ENCODE measurements at places on chromosomes 1 and 21.
A peak's percentile ranks its signal among the peaks of the same experiment; 100 is the strongest.

GRCh38 chr1:41215623-41216022 lies 26.5 kb downstream of the SCMH1 start:
- no peak for DNase-seq

DNA sequence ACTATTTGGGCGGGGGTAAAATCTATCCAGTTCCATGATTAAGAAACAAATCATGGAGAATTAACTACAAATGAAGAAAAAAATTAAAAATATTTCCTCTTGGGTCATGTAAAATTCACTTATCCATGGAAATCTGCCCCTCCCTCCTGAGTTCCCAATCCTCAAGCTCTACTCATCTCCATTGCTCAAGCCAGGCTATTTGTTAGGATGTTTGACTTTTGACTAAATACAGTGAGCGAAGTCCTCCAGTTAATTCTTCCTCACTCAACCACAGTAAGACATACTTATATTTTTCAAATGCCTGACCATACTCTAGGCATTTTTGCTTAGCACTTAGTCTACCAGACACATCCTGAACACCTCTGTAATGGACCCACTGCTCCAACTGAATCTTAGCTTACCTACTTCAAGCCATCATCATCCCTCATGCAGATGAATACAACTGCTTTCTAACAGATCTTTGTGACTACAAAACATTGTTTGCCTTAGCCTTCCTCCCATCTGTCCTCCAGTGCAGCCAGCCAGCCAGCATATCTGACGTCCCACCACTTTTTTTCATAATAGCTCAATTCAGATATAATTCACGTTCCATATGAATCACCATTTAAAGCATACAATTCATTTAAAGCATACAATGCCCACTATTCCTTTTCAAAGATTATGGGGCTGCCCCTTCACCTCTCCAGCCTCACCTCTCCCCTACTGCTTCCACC lies 154.2 kb downstream of the RERE start:
- no peak for DNase-seq

DNA sequence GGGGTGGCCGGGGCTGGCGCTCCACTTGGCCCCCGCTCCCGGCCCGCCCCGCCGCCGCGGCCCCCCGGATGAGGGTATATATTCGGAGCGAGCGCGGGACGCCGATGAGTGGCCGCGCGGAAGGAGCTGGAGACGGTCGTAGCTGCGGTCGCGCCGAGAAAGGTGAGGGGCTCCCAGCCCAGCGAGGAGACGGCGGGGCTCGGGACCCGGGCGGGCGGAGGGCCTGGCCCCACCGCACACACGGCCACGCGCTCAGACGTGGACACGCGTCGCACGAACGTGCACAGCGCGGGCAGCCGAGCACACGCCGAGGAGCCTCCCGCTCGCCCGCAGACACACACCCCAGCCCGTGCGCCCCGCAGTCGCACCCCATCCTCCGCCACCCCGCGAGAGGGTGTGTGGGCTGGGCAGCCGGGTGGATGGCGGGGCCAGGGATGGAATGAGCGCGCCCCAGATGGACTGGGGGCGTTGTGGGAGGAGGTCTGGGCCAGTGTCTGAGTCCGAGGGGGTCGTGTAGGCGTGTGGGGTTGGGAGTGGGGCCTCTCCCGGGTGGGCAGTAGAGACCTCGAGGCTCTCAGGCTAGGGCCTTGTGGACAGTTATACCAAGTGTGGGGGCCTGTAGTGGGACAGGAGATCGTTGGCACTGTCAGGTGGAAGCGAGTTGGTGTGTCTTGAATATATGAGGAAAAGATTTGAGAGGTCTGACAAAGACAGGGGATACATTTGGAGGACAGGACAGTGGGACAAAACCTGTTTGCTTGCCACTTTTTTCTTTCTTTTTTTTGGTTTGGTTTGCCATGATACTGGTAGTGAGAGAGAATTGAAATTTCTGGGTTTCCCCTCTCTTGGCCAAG lies at the start of gene UAP1:
TSS of gene UAP1 (plus strand) at position 107 of the 854 bp plus-strand sequence. CDS start 4,347 bp downstream, outside the sequence.
- DNase-seq = no peak

- DNase-seq = no peak
Measured at GRCh38 chr1:22412932-22413727, 38.5 kb upstream of the ZBTB40 start.

DNA sequence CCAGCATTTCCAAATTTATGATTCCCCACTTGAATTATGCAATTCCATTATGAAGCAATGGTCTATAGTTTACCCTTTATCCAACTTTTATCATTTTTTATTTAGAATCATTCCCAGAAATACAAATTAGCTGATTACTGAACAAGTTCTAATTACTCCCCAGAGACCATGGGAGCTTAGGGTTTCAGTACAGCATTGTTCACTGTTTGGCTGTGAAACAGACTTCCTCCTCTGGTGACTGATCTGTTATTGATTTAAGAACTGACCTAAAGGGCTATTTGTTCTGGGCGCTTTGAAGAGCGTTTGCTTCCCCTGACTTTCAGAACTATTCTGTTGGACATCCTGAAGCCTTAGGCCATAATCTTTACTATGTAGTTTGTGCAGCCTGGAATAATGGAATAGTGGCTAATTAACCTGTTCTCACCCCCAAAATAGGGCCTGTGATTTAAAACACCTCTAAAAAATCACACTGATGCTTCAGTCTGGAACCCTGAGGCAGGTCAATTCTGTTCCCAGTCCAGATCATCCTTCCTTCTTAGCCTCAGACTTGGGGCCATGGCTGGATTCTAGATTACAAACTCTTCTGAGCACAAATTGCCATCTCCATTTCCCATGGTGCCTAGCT lies 58.7 kb downstream of the ALG14 start:
- DNase-seq = no peak

DNA sequence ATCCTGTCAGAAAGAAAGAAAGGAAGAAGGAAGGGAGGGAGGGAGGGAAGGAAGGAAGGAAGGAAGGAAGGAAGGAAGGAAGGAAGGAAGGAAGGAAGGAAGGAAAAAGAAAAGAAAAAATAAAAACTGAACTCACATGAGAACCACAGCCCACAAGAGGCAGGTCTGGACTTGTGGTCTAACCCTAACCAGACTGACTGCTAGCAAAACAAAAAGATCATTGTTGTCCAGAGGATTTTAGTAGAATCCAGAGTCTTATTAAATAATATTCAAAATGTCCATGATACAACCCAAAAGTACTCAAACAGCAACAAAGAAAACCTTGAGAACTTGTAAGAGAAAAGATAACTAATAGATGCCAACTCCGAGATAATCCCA lies 4.7 kb upstream of the ITGB2 start:
- no peak for DNase-seq

DNA sequence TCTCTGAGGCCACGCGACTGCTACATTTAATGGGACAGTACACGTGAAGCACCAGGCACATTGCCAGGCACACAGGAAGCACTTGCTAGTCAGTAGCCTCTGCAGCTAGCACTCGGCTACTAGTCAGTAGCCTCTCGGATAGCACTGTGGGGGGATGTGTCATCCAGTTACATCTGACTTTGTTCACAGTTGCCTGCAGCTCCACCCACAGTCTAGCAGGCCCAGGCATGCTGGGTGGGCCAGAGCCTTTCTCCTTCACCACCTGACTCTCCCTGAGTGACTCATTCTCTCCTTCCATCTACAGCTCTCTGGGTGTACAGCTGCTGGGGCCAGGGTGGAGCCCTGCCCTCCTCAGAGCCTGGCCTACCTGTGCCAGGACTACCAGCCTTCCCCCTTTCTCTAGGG lies 51.5 kb downstream of the PTPRF start:
- peak; percentile 95 for DNase-seq

GRCh38 chr1:91325456-91325855 lies 79.2 kb downstream of the HFM1 start:
- no peak for DNase-seq

GRCh38 chr1:21891081-21891480 lies 46.0 kb downstream of the HSPG2 start:
- no peak for DNase-seq

GRCh38 chr1:116388122-116388521 lies 15.1 kb downstream of the ATP1A1 start:
- no peak for DNase-seq

- DNase-seq = no peak
Measured at GRCh38 chr1:53084589-53084971, 22.6 kb downstream of the PODN start.

DNA sequence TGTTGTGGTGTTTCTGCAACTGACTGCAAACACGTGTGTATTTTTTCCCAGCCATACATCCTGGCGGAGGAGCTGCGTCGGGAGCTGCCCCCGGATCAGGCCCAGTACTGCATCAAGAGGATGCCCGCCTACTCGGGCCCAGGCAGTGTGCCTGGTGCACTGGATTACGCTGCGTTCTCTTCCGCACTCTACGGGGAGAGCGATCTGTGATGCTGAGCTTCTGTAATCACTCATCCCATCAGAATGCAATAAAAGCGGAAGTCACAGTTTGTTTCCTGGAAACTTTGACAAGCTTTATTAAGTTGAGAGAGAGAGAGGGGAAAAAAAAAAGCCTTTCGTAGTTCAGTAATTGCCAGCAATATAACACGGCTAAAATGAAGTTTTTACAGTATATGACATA lies 32.7 kb upstream of the MTR start:
- DNase-seq = no peak

DNA sequence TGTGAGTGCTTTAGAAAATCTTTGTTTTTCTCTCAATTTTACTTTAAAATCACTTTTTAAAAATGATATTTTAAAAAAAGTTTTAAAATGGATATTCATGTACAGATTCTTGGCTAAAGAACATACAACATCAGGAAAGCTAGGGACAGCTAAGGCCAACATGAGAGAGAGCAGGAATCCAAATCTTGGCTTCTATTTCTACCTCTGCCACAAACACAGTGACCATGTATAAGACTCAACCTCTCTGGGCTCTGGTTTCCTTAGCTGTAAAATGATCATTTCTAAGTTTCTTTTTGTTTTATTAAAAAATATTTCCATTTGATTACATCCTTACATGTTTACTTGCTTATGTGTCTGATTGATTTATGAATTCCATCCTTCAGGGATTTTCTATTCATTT lies 1.2 kb downstream of the VCAM1 start:
- DNase-seq = no peak

DNA sequence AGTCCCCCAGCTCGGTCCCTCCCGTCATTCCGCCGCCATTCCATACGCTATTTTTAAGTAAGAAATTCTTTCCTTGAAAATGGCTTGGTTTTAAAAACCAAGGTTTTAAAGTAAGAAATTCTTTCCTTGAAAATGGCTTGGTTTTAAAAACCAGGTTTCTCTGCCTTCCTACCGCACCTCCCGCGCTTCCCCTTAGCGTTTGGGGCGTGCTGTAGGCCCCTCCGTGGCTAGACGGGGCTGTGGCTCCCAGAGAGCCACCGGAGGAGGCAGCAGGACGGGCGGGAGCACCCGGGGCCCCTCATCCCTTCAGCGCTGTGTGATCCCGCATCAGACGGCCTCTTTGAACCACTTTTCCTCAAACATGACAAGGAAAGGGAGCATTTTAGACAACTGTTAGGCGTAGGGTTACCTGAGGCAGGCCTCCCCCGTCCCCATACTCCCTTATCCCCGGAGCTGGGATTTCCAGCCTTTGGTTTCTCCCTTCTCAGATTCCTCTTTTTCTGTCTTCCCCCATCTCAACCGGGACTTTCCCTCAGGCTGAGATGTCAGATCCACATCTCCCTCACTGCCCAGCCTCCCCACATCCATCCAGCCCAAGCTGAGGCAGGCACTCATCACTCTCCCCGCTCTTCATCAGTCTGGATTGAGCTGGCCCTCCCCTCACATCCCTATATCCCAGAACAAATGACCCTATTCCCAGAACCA lies 541 bp upstream of the CD58 start:
- DNase-seq = no peak

- no peak for DNase-seq
Measured at GRCh38 chr1:54301497-54301896, 101.5 kb downstream of the MRPL37 start.

DNA sequence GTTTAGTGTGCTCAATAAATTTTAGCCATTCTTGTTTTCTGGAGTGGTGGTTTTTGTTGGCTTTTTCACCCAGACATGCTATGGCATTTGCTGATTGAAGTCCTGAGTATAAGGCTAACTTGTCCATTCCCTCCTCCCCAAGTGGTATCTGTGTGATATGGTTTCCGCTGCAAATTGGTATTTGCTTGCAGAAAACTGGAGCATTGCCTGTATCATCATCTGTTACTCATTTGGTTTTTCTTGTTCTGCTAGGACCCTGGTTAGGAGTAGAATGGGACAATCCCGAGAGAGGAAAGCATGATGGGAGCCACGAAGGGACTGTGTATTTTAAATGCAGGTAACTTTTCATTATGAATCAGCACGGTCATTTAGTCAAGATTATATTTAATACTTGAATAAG lies 34.0 kb downstream of the TBCE start:
- peak; percentile 20 for DNase-seq

DNA sequence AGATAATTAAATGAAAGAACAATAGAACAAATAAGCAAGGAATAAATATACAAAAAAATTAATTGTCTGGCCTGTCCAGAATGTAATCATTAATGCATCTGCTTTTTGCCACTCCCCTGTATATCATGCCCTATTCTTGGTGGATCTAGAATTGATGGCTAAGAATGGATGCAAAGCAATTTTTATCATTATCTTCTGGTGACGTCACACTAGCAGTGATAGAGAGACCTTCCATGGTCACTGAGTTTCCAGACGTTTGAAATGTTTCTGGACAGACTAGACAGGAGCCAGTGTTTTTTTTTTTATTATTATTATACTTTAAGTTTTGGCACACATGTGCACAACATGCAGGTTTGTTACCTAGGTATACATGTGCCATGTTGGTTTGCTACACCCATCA lies 563.0 kb downstream of the NEGR1 start:
- no peak for DNase-seq

GRCh38 chr21:36141513-36141925 lies 6.6 kb downstream of the CBR3 start:
- peak; percentile 65 for DNase-seq

GRCh38 chr1:227607336-227607898 lies 44.1 kb downstream of the ZNF678 start:
- no peak for DNase-seq

DNA sequence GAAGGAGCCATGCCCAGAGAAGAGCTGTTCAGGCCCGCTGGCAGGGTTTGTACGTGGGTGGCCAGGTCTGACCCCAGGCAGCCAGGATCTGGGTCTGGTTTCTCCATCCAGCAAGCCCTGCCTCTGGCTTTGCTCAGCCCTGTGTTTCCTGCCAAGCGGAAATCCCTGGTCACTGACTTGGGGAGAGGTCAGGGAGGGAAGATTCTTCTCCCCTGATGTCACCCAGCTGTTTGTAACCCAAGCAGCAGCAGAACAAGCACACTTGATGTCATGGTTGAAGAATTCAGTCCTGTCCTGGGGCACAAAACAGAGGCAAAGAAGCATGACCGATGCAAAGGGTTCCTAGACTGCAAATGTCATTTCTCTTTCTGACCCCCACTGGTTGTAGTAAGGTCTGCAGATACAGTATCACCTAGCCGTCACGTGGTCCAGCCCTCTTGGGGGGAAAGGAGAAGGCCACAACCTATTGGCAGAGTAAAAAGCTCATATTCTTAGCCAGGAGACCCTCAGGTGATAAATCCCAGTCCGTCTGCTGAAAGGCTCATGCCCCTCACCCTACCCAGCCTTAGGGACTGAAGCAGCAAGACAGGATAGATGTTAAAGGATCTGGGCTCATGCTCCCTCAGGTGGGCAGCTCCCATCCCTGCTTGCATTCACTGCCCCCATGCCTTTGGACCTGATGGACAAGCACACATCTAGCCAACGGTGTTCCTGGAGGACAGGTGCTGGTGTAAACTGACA lies 120.9 kb downstream of the SYT2 start:
- DNase-seq = peak; percentile 99
